ENCODE measurements at places on chromosomes 5 and 9. TPM values are rescaled to one million over a fixed set of nuclear protein-coding genes. Genes with fewer than 3 reads are reported as not detected.

SMIM33 gene
- not detected for total RNA-seq

ARID3C gene
- total RNA-seq = not detected

SPATA9 gene
- not detected for total RNA-seq

TNFSF15 gene
- total RNA-seq = 0.42 TPM

TAS2R1 gene
- total RNA-seq = not detected

PRUNE2 gene
- total RNA-seq = 24.2 TPM

ZDHHC12 gene
- 26.6 TPM for total RNA-seq

DCAF10 gene
- total RNA-seq = 6.7 TPM

ACSL6 gene
- 1.1 TPM for total RNA-seq

FAM170A gene
- not detected for total RNA-seq

TAF11L10 gene
- total RNA-seq = not detected

FAM221B gene
- not detected for total RNA-seq

AMACR gene
- total RNA-seq = 26.3 TPM

SPATA31A3 gene
- not detected for total RNA-seq

SCGB3A2 gene
- total RNA-seq = not detected

SLC1A1 gene
- 1.3 TPM for total RNA-seq

CAVIN4 gene
- total RNA-seq = 0.82 TPM

SLC34A1 gene
- total RNA-seq = not detected

PCDHA9 gene
- total RNA-seq = not detected

PHPT1 gene
- total RNA-seq = 74.1 TPM

GLRX gene
- total RNA-seq = 120 TPM

PCDHGC3 gene
- 42.3 TPM for total RNA-seq

UCK1 gene
- total RNA-seq = 30.6 TPM

DDX4 gene
- not detected for total RNA-seq

Measured in MG63 (cell line).